Liver (tissue), 10 donors: ENCODE measurements at places on chromosomes 4 and X. TPM values are rescaled to one million over a fixed set of nuclear protein-coding genes. Genes with fewer than 3 reads are reported as not detected.

HMGN5 gene
- 7.0 TPM for polyA plus RNA-seq

DNA sequence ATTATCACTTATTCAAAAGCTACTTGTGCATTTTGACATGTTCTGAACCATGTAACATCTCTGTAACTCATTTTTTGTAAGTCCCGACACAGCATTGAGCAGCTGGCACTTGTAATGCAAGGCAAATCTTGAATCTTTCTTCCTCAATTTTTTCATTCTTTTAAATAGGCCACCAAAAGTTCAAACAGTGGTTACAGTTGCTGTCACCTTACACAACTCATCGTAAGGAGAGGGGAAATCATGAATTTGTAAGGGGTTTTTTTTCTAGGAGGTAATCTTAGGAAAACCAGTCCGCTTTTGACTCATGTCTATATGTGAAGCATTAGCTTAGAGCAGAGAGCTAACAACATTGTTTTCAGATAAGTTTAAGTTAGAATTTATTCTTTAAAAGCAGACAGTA lies 124.5 kb downstream of the PDLIM5 start:
- DNase-seq: no peak

- no peak for DNase-seq
These were observed 18.7 kb downstream of the SCFD2 start for GRCh38 chr4:53346920-53347852.

GRCh38 chrX:153417637-153418036 lies 6.4 kb downstream of the ZFP92 start:
- no peak for DNase-seq

GRCh38 chrX:110671068-110671803 lies 124.4 kb downstream of the CHRDL1 start:
- DNase-seq: no peak
